ENCODE measurements at places on chromosomes 7 and 10.

DNA sequence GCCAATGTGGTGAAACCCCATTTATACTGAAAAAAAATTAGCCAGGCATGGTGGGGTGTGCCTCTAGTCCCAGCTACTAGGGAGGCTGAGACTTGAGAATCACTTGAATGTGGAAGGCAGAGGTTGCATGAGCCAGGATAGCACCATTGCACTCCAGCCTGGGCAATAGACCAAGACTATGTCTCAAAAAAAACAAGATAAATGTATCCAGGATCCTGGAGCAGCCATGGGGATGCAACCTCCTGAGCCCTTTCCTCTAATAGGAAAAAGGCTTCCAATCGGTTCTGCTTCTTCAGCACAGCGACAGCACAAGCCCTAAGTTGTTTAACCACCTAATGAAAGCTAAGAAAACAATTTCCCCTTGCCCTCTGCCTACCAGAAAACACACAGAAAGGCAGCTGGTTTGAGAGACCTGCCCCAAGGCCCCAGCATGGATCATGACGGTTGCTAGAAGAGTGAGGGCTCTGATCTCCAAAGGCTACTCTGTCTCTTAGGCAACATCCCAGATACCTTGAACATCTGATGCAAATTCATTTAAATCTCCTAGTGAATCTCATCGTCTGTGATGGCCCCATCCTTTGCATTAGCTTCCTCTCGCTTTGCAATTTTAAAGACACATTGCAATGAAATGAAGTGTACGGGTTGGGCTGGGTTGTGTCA, 220.8 kb downstream of the ARHGAP21 start:
- no peak for DNase-seq

DNA sequence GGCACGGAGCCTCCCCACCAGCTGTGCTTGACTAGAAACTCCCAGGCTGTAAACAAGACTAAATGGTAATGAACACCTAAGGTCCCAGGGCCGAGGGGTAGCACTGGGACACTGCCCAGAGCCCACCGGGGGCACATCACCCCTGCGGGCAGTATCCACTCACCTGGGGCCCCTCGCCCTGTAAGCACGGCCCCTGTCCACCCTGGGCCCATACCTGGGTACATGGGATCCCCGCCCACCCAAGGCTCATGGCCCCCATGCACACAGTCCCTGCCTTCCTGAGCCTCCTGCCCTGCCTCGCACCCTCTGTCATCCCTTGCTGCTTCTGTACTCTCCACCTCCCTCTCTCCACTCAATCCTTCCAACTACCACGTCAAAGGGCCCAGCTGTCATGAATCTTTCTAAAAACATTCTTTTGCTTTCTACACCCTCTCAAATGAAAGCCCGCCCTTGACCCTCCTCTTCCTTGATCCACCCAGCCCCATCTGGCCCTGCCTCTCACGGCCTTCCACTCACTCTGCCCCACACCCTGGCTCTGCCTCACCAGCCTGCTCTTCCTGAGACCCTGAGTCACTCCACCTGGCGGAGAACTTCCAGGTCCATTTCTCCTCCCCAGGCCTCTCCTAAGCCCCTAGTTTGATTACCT, 173.1 kb downstream of the PARD3 start:
- DNase-seq, result no peak

DNA sequence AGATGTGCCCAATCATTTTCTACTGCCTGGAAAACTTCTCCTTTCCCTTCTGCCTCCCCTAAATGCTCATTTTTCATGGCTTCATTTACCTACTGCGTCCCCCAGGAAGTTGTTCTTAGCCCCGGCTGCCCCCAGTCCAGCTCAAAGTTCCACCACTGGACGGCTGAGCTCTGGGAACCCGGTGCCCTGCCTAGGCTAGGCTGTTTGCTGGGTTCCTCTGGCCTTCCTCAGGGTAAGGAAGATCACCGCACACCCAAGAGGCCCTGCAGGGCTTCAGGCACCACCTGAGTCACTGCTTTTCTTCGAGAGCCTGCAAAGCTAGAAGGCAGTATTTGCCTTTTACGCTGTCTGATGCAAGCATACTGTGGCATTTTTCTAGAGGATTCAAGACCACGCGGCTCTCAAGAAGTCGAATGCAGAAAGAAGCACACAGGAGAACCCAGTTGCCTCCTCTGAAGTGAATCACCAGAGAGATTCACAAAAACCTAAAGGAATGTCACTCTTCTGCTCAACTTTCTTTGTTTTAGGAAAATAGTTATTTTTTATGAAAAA, 46.7 kb upstream of the ZMIZ1 start:
- no peak for DNase-seq

DNA sequence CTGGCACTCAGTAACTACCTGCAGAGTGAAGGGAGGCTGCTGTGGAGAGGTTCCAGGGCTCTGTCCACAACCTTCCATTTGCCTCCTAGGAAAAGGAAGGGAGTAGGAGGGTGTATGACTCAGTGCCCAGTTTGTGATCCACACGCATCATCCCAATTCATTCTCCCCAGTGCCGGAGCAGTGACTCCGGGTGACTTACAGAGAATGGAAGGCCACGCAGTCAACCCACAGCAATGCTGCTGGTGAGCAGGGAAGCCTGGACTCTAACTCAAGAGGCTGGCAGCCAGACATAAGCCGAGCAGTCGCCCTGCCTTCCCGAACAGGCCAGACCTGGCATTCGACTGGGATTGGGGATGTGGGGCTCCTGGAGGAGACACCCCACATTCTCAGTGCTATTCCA, 139.9 kb downstream of the SH3PXD2A start:
- DNase-seq, result no peak

- DNase-seq, result no peak
Measured at GRCh38 chr10:12847361-12847975, 154.0 kb downstream of the CCDC3 start.
